ENCODE measurements at places on chromosomes 5 and 9.

DNA sequence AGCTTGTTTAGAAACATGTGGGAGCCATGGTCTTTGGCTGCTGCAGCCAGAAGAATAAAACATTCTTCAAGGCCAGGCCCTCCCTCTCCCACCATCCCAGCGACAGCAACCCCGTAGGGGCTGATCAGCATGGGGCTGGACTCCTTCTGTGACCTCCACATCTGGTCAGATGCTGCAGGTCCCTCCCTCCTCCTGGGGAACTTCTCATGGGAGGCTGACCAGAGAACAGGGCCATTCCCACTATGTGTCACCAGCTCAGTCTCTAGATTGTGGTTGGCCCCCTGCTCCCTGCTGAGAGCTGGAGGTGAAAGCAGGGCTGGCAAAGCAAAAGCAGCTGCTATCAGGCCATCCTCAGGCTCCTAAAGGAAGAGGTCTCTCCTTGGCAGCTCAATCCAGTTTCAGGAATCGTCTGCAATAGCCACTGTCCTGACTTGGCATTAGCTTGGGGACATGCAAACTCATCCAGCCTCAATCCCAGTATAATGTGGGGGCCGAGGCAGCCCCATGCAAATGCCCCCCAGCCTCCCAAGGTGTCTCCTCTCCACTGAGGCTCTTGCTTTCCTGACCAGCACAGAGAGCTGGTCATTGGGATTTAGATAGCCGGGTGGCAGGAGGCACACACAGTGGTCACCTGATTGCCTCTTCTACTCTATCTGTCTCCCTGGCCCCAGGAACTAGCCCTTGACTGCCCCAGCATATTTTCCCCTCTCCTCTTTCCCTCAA lies 81.5 kb downstream of the NRG2 start:
- DNase-seq, result no peak

DNA sequence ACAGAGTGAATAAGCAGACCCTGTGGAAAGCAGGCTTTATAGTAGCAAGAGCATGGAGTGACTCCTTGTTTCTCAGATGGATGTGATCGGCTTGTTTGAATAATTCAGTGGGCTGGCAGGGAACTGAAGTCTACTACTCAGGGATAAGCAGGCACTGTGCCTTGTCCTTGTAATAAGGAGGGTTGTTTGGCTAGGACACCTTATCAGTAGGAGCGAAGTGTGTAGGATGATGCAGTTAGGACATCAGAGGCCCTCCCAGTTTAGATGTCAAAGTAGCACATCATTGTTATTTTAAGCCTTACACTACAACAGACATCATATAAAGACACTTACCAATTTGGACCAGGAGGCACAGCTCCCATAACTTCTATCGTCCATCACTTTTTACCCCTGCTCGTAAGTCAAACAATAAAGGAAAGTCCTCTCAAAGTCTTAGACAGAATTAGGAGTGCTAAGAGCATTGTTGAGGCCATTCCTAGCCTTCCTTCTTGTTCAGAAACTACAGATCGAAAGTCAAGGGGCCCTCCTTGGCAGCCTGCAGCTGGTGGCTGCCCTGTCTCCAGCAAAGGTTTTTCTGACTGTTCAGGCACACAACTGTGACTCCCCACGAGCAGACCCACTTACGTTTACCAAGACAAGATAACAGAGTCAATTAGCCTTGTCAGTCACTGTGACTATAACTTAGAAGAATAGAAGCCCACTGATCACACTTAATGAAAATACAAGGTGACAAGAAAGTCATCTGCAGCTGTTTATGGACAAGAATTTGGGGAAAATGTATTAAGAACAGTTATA lies 218.6 kb downstream of the SNX18 start:
- no peak for DNase-seq

DNA sequence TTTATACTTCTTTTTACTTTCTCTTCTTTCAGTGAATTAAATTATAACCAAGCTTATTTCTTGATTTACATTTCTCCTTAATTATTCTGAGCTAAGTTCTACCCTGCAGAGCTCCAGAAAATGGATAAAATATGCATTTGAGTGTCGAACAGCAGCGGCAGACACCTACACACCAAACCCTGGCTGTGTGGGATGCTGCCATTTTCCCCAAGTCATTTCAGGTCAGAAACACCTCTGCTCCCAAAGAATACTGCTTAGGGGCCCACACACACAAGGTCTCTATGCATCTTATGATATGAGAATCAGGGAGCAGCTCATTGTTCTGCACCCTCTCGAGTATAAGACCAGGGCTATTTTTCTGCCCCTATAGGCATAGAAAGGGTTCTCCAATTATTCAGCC lies 122.3 kb downstream of the CMYA5 start:
- DNase-seq, result no peak

- no peak for DNase-seq
Observed at GRCh38 chr9:96080364-96080763, 204.9 kb downstream of the ERCC6L2 start.

DNA sequence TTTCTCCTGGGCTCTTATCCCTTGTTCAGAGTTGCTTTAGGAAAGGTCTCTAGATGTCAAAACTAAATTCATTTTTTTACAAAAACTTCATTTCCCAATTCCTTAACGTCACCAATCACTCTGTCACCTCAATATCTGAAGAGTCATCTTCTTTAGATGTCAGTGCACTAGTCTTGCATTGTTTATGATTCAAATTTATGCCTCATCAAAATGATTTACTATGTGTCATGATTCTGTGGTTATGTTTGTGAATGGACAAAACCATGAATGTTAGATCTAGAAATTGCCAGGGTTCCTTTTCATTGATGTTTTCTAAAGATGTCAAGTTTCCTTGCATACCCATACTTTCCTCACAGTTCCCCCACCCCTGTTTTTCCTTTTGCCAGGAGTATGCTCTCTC lies 21.5 kb downstream of the CWC27 start:
- DNase-seq, result no peak

DNA sequence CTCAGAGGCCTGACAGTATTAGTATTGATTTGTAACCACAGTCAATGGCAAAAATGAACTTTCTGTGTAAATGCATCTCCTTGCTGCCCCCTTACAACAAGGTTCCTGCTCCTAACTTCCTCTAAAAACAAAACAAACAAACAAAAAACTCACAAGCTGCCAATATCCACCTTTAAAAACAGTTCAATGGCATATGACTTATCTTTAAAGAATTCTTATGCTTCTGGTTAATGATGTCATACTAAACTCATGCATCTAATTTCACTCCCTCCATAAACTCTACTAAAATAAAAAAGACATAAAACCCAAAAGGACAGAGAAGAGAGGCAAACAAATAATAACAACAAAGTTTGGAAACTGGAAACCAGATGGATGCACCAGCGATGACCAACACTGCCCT lies 9.0 kb upstream of the OR1N1 start:
- no peak for DNase-seq

- DNase-seq, result no peak
Observed at GRCh38 chr5:95786821-95787418, 35.6 kb downstream of the GLRX start.

DNA sequence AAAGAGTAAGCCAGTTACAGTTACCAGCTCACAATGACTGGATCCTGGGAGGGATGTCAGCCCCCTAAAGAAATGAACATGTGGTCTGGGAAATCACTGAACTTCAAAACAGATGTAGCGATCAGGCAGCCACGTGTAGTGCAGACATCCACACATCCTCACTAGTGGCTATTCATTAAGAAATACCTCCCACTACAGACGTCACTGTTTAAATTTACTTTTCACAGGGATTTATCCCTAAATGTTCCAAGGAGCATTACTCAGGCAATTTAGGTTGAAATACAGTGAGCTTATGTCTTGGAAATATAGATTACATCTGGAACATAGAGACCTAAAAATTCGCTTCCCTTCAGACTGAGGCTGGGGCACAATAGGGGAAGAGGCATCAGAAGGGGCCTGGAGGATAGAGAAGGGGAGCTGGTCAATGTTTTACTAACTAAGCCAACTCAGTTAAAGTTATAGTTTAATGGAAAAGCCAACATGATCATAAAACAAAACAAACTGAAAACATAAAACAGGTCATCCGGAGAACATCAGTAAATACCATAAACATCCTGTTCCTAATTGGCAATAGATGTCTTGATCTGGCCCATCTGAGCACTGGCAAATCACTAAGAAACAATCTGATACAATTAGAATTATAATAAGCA lies 92.3 kb downstream of the FANCC start:
- DNase-seq, result no peak

DNA sequence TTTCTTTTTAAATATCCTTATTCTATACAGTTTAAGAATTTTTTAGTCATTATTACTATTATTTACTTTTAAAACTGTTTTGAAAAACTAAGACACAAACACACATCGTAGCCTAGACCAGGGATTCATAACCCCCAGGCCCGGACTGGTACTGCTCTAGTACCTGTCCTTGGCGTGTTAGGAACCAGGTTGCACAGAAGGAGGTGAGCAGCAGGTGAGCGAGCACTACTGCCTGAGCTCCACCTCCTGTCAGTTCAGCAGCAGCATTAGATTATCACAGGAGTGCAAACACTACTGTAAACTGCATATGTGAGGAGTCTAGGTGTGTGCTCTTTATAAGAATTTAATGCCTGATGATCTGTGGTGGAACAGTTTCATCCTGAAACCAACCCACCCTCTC lies 357.0 kb downstream of the PTPRD start:
- no peak for DNase-seq

DNA sequence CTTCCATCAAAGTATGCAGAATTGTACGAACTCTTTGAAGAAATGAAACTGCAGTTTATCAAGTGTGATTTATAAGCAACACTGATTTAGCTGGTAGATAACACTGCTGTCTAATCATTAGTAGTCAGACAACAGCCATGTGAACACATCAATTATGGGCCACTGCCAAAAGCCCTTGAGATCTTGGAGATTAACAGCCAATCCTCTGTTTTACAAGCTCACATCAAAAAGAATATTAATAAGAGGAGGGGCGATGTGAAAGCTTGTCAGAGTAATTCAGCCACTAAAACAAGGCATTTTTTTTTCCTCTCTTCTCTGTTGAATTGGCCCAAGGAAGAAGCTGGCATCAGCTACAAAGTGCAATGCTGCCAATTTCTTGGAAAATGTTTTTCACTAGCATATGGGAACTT lies 28.1 kb downstream of the ZNF608 start:
- DNase-seq, result no peak

DNA sequence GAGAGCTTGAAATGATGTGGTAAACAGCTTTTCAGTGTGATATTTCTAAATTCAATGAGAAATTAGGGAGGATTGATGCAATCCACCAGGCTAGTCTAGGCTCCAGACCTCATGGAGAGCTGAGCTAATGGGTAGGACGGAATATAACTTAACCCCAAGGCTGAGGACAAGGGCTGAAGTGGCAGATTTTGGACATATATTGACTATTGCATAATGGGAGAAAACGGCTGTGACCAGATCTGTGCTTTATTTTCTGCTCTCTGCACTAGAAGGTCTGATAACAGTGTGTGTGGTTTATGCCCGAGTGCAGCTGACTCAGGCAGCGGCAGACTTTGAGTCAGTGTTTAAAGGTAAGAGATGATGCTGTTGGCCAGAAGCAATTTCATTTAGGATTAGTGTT lies 70.6 kb downstream of the ACTBL2 start:
- no peak for DNase-seq

DNA sequence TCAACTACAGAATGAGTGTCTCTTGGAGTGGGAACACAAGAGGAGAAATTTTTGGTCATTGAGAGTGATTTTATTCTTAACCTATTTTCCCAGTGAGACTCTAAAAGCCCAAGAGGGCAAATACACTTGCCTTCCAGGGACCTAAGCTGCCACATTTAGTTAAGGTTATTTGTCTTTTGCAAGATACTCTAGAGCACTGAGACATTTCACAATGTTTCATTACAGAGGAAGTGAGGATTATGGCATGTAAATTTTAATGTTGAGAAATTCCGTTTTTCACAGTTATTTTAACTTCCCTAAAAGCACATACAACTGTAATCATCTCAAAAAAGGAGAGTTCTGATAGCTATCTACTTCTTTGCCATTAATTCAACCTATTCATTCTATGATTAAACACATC lies 38.7 kb upstream of the RAB3C start:
- no peak for DNase-seq

DNA sequence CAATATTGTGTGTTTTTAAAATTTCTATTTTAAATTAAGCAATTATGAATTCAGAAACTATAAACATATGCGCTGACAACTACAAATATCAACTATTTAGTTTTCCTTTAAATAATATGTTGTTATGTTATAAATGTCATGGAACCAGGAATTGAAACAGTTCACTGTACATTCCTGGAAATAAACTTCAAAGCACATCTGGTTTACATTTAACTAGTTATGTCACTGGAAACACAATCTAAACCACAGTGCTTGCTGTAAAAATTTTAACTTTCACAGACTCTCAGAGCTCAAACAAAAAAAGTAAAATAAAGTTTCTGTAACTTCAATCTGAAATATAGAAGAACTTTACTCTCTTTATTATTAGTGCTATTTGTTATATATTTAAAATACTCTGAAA lies 179.2 kb downstream of the FBN2 start:
- no peak for DNase-seq

DNA sequence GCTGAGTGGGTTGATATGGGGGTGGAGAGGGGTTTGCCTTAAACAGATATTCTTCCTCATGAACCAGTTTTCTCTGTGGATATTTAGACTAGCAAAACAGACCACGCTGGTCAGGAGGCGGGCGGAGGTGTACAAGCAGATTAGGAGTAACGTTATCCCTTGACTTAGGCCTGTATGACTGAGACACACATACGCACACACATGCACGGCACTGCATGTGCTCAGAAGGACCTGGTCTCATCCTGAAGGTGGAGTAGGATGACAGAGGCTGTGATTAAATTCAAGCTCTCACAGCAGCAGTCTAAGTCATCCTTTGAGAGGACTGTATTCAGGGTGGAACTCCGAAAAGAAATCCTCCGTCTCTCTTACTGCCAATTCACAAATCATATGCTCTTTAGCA lies 209.7 kb downstream of the DIRAS2 start:
- DNase-seq, result no peak

DNA sequence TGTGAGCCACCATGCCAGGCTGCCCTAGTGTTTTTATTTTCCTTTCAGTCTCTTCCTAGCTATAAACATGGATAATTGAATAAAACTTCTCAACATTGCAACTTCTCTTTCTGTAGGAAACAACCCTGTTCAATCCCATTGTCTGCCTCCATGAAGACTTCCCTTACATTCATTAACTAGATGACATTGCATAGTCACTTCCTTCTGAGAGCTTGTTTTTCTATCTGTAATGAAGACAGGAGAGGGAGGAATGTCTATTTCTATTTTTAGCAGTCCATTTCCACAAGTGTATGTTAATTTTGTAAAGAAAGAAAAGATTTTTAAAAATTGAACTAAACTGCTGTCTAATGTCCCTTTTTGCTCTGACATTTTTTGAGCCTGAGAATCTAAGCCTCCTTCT lies 55.6 kb upstream of the MELK start:
- DNase-seq, result no peak

DNA sequence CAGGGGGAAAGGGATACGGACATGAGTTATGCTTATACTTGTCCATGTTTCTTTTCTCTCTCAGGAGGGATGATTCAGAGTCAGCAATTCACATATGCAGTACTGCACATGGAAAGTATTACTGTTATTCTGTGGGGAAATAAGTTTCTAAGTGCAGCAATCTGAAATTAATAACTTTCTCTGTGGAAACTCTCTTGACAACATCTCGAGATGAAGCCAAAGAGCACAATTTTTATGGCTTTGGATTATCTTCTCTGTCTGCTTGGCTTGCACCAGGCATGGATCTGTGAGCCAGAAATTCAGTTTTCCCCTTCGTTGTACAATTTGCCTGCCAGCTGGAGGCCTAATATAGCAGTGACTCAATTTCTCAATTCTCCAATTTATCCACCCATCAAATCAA lies 2.5 kb upstream of the NDFIP1 start:
- DNase-seq, result no peak
